ENCODE measurements at places on chromosomes 6 and 20.
A peak's percentile ranks its signal among the peaks of the same experiment; 100 is the strongest.

- DNase-seq: no peak
Observed at GRCh38 chr6:168011291-168011690, 13.8 kb downstream of the KIF25 start.

DNA sequence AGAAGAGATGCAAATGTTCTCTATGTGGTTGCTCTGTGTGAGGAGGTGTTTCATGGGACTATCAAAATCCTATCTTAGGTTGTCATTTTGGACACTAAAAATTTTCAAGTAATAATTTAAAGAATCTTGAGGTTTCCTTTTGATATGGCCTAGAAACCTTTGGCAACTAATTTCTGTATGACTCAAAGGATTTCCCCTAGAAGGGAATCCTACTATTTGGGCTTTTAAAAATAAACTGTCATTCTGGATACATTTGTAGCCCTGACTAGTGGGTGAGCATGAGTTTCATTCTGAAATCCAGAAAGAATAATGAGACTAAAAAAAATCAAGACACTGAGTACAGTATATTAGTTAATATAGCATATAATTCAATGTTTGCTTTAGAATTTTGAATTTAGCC lies 25.5 kb upstream of the RAB23 start:
- DNase-seq: peak; percentile 72

GRCh38 chr6:163608204-163608644 lies 193.7 kb downstream of the QKI start:
- no peak for DNase-seq

DNA sequence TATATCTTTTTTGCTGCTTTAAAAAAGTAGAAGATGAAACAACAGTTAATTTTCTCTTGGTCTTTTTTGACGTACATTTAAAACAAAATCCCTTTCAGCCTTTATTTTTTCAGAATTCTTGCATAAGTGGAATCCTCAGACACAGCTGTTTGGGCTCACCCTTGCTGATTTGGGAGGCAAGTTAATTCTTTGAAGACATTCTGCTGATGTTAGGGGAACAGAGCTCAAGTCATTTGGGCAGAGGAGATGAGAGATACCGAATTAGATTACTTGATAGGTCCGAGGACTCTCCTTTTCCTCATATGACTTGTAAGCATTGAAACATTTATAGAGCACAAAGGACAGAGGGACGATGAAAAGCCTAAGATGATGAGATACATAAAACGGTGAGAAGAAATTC lies 567.9 kb upstream of the CITED2 start:
- DNase-seq: no peak

DNA sequence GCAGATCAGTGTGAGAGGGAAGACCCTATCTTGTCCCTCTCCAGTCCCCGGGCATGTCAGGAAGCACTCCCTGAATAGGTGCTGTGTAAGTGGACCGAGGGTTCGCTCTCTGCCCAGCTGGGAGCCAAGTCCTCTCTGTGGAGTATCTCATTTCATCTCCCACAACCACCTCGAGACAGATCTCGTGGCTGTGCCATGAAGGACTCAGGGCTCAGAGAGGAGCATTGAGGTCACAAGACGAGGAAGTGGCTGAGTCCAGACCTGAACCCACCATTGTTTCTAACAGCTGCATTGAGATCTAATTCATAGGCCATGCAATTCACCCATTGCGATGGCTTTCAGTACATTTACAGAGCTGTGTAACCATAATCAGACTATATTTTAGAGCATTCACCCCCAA lies 34.7 kb upstream of the STX16 start:
- DNase-seq: no peak

DNA sequence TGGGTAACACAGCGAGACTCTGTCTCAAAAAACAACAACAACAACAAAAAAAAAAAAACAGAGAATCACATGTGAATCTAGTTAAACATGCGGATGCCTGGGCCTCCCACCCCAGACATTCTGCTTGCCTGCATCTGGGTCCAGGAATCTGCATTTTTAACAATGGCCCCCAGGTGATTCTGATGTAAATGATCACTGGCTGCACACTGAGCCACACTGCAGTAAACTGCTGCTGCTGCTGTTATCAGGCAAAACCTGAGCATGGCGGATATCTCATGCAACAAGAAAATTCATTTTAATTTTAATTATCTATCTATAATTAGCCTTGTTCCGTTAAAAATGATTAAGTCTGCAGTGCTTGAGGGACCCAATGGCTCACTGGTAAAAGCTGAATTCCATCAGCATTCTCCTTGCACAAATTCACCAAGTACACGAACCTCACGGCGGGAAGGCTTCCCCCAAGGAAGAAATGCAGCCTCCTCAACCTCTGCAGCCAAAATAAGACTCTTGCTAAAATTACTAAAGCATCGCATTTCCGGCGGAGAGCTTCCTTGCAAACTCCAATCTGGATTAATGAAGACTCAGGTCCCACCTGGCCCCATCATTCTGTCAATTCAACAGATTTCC lies 81.6 kb upstream of the SNX9 start:
- DNase-seq: no peak

GRCh38 chr6:36129941-36130666 lies at the start of gene MAPK13:
TSS of gene MAPK13 (plus strand) at chr6:36130513. CDS start at chr6:36130583, 70 bp downstream.
- DNase-seq: peak; percentile 40

GRCh38 chr6:116289876-116290275 lies 10.1 kb upstream of the TSPYL1 start:
- no peak for DNase-seq

Data from IMR-90 (cell line).